SHP77 treated with DMSO at 0.1 percent for 48 hours (cell line): ENCODE measurements at places on chromosomes 2 and 18.

GRCh38 chr2:145811276-145812164 lies 1291.6 kb upstream of the ZEB2 start:
- no peak for DNase-seq

GRCh38 chr2:42424033-42424432 lies 63.0 kb upstream of the COX7A2L start:
- no peak for DNase-seq

DNA sequence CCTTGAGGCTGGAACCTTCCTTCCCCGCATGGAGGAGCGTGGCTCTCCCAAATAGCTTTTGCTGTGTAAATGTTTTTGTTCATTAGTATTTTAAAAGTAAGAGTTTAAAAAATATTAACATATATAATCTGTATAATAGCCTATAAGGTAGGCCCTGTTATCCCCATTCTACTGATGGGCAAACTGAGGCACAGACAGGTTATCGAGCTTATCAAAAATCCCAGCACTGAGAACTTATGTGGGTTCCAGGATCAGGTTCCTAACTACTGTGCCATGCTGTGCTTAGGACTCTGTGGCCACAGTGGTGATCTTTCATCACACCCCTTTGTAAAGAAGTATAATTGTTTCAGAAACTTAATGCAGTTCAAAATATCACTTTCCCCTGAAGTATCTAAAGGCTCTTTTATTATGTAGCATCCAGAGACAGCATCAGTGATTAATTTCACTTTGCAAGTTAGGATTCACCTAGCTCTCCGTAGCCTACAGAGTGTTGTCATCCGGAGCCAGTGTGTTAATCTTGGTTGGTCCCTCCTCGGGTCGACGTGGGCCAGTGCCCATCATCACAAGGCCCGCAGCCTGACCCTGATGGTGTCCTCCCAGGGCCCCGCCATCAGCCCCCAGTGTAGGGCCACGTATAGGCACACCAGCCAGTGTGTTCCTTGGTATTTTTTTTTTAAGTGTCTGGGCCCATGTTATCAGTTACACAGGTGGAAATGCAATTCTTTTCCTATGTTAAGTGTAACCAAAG lies 28.7 kb downstream of the CABLES1 start:
- no peak for DNase-seq

DNA sequence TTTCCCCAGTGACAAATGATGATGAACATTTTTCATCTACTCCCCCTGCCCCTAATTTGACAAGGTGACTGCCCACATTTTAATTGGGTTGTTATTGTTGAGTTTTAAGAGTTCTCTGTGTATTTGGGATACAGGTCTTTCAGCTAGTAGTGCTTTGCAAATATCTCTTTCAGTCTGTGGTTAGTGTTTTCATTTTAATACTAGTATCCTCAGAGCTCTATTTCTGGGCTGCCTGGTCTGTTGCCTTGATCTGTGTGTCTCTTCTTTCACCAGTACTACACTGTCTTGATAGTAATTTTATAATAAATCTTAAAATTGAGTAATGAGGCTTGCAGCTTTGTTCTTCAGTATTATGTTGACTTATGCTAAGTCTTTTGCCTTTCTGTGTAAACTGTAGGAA lies 19.7 kb downstream of the EIF5B start:
- DNase-seq, result no peak

DNA sequence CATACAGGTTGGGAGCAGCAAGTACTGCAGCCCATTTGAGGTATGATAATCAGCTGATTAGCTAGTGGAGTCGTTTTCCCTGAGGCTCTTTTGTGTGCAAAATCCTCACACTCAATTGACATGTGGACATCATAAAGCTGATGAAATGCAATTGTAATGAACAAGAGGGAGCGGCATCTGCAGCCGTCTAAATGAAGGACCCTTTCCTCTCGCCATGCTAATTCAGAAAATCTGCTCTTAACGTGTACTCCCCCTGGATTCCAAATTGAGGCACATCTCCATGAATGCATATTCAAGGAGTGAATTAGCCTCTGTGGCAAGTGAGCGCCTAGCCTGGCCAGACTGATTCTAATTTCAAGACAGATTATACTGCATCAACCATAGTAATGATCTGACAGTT lies 260.9 kb upstream of the ATP5MC3 start:
- DNase-seq, result no peak

- DNase-seq, result no peak
These were observed 95.9 kb upstream of the SIX2 start for GRCh38 chr2:45105050-45105582.

- DNase-seq, result no peak
These were observed 86.0 kb downstream of the COL3A1 start for GRCh38 chr2:189060096-189060642.
